ENCODE measurements at places on chromosomes 16 and 17.

GRCh38 chr16:27311448-27311830 lies 2.3 kb upstream of the IL4R start:
- no peak for DNase-seq

- DNase-seq = no peak
Observed at GRCh38 chr17:79438546-79439334, 172.1 kb downstream of the RBFOX3 start.

GRCh38 chr16:87435372-87436224 lies 43.5 kb downstream of the MAP1LC3B start:
- DNase-seq = no peak

GRCh38 chr17:77684803-77685798 lies 273.4 kb upstream of the TNRC6C start:
- DNase-seq = no peak

GRCh38 chr17:73103641-73104335 lies 11.3 kb upstream of the SLC39A11 start:
- no peak for DNase-seq

DNA sequence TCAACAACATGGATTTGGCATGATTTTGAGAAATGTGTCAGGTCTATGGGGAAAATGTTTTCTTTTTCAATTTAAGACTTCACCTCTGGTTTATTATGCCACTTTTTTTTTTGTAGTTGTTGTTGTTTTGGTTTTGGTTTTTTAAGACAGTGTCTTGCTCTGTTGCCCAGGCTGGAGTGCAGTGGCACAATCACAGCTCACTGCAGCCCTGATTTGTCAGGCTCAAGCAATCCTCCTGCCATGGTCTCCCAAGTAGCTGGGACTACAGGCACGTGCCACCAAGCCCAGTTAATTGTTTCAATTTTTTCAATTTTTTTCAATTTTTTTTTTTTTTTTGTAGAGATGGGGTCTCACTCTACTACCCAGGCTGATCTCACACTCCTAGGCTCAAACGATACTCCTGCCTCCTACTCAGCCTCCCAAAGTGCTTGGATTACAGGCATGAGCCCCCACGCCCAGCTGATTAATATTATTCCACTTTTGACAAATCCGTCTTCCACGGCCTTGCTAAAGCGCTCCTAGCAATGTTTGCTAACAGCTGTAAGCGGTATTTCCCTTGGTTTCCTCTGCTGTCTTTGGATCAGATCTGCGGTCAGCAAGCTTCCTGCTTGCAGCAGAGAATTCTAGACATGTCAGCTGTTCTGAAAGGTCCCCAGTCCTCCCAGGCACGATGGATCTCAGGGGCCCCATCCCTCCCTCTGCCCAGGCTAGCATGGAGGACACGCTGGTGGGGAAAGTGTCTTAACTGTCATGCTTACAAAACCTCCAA lies 7.0 kb upstream of the MILR1 start:
- DNase-seq = no peak

DNA sequence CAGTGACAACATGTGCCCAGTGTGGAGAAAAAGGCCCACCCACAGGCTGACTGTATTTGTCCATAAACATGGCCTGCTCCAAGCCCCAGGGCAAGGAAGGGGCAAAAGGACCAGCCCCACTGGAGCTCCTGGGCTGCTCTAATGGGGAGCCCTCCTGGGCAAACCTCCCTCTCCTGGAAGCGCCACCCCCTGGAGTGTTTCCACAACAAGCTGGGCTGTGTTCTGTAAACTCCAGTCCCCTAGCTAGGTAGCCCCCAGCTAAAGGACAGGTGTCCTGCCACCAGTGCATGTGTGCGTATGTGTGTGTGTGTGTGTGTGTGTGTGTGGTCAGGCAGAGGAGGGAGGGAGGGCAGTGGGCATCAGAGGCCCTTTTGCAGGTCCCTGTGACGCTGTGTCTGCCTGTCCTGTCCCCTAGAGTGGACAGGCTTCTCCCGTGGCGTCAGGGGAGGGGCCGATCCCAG lies 11.3 kb upstream of the STAC2 start:
- no peak for DNase-seq

- DNase-seq = no peak
Observed at GRCh38 chr16:14056970-14057369, 14.1 kb upstream of the MRTFB start.

DNA sequence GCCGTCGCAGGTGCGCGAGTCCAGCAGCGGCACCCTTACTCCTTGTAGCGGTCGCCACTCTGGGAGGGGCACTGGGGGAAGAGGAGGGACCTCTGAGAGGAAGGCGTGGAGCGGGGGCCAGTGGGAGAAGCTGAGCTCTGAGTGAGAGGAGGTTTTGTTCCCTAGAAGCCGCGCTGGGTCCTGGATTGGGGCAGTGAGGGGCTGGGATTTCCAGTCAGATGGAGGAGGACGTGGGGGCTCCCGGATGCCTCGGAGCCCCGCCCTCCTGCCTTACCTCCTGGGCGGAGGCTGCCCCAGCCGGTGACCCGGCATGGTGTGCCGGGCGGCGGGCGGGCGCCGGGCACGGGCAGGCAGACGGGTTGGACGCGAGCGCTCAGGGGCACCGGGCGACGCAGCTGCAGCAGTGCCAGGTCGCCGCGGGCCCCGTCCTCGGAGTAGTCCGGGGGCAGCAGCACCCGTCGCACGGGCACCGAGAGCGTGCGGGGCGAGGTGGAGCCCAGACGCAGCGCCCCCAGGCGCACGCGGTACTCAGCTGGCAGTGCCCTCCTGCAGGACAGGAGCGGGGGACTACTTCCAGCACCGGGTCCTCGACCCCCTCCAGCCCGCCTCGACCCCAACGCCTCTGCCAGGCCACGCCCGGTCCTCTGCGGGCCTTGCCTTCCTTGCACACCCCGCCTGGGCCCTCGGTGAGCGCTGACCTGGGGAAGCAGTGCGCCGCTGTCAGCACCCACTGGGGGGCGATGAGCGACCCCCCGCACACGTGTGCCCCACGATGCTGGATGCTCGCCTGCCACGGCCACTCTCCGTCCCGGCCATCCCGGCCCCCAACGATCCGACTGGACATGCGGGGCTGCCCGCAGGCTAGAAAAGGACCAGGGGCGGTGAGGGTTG lies 2.0 kb downstream of the PRSS33 start:
- DNase-seq = no peak

DNA sequence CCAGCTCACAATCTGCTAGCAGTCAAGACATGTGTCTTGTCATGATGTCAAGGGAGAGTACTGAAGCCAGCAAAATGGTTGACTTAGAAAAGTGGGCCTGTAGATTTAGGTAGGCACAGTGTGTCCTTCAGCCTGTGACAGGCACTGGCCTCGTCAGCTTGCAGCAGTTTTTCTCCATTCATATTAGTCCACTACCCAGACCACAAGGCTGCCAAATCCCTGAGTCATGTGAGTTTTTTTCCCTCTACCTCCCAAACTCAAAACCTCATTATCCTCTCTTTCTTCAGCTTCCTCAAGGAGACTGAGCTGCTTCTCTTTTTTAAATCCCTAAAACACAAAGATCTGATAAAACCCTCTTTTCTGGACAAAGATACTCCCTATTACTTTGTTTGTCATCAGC lies 102.6 kb upstream of the HS3ST3A1 start:
- no peak for DNase-seq

- DNase-seq = no peak
Observed at GRCh38 chr16:57721356-57722209, 14.0 kb upstream of the KATNB1 start.

Data from urinary bladder (tissue), 4 donors.